Right renal pelvis (tissue), 4 donors: ENCODE measurements at places on chromosomes 13 and 19.

DNA sequence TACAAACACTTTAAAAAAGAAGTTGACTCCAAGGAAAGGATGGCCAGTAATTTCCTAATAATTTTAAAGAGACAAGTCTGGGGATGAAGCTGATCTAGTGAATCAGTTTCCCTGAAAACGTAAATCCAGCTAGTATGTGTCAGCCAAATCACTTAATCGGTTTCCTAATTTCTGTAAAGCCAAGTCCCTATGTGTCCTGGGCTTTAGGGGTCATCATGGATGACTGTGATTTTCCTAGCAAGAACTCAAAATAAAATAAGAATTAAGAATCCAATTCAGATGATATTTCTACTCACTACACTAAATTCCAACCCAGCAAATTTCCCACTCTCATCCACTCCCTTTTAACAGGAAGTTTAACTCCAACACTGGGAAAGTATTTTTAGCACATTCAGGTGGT is 35.9 kb downstream of the ELF1 start:
- no peak for DNase-seq

DNA sequence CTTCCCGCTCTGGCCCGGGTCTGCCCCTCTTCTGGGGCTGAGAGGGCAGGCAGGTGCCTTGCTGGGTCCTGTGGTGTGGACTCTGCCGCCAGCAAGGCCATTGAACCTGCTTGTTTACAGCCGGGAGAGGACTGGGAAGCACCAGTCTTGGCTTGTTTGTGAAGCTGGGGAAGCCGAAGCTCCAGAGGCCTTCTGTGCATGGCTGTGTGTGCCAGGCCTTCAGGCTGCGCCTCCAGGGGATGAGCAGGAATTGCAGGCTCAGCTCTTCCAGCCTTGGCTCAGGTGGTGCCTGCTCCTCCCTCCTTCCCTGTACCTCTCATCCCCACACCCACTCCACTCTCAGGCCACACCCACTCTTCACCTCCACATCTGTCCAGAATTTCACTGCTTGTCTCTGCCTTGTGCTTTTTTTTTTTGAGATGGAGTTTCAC is 17.5 kb downstream of the NDUFB7 start:
- no peak for DNase-seq

- DNase-seq: no peak
These were observed 20.1 kb downstream of the GPATCH1 start for GRCh38 chr19:33100894-33101644.

GRCh38 chr13:113121183-113121927 is 1.2 kb upstream of the F10 start:
- DNase-seq: no peak

DNA sequence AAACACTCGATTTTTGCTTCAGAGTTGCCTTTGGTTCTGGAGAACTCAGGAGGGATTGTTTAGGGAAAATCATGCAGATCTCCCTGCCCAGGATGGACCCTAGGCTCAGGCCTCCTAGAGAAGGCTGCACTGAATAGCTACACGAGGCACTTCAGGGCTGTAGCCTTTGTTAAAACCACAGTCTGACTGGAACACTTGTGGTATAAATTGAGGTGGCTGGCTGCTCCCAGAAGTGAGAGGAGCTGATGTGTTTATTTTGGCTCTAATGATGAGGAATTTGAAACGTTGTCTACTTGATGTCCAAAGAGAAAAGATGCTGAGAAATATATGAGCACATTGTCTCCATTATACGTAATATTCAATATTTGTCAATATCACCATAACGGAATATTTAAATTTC is 762.1 kb upstream of the ARGLU1 start:
- DNase-seq: no peak

- DNase-seq: no peak
These were observed 63.9 kb downstream of the DACH1 start for GRCh38 chr13:71803066-71803465.
